Large intestine (tissue), 12 donors: ENCODE measurements at places on chromosomes 1 and 21. TPM values are rescaled to one million over a fixed set of nuclear protein-coding genes. Genes with fewer than 3 reads are reported as not detected.

DNA sequence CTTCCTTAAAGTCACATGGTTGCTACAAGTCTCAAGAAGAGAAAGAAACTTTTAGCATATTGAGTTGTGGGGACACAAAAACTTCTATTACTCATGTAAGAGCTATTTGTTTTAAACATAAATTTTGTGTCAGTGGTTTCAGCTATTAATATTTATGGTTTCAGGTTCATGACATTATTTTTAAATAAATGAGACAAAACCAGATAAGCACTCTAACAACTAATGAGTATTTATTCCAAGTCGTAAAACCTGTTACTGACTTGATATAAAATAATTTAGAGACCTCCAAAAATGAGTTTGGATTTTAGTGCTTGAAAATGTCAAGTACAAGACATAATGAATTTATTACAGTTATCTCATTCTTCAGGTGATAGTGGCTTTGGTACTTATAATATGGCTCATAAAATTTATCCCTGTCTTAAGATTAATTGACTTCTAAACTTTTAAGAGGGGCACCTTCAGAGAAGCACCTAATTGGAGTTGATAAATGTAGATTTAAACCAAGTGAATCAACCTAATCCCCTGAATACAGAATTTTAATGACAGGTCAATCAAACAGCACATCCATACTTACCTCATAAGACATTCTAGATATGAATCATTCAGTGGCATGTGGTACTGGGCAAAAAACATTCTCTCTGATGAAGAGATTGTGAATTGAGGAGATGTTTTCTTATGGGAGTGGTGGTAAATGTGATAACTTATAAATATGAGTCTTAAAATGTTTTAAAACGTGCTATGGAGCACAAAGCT, 167.7 kb upstream of the PTGFR start:
- H3K4me3 ChIP-seq = no peak overlapping the region
- no peak overlapping the region for H3K27ac ChIP-seq
- no peaks in the 10 kb centered on the region for H3K4me1 ChIP-seq

GRCh38 chr1:48469616-48470480, 2.2 kb downstream of the SPATA6 start:
- H3K27ac ChIP-seq = peak overlapping the region; percentile 31
- H3K27me3 ChIP-seq = no peaks in the 10 kb centered on the region
- peak; percentile 26 for DNase-seq
- no peaks in the 10 kb centered on the region for H3K36me3 ChIP-seq
- H3K4me3 ChIP-seq = no peak overlapping the region
- peaks cover 4% of the 10 kb centered on the region for H3K4me1 ChIP-seq

DNA sequence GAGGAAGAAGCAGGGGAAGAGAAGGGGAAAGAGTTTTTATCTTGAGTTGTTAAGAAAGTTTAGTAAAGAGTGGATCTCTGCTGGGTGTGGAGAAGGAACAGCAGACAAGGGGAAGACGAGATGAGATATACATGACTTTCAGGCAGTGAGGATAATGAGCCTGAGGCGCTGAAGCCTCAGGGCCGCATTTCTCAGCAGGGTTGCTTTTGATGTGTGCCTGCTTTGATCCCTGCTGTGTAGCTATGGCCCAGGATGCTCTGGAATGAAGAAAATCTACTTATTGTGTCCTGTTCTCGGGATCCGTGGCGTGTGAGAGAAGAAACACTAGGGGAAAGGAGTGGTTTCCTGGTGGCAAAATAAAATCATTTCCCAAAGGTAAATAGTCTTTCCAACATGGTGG, 15.1 kb upstream of the RPE65 start:
- DNase-seq = no peak
- no peak overlapping the region for H3K27ac ChIP-seq
- no peaks in the 10 kb centered on the region for H3K27me3 ChIP-seq
- no peaks in the 10 kb centered on the region for H3K4me1 ChIP-seq

GRCh38 chr1:26772687-26773086, 15.1 kb upstream of the PIGV start:
- DNase-seq = no peak
- no peaks in the 10 kb centered on the region for H3K27me3 ChIP-seq
- H3K27ac ChIP-seq = no peak overlapping the region
- H3K36me3 ChIP-seq = peaks cover 98% of the 10 kb centered on the region
- peaks cover 13% of the 10 kb centered on the region for H3K4me1 ChIP-seq

DNA sequence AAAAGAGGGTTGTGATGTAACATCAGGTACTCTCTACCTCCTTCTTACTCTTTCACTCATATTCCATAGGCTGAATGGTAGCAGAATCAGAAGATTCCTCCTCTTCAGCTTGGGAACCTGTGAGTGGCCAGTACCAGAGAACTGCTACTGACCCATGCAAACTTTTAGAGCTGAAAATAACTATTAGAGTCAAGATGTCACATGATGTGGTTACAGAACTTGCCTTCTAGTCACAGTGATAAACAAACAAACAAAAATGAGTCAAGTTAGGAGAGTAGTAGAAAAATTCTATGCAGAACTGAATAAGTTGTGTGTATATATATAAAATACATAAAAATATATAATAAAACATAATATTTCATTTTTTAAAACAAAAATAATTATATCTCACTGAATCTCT, 47.6 kb upstream of the RGS1 start:
- H3K4me3 ChIP-seq = no peak overlapping the region
- no peak for DNase-seq
- no peaks in the 10 kb centered on the region for H3K36me3 ChIP-seq
- H3K4me1 ChIP-seq = no peaks in the 10 kb centered on the region
- no peak overlapping the region for H3K27ac ChIP-seq

DNA sequence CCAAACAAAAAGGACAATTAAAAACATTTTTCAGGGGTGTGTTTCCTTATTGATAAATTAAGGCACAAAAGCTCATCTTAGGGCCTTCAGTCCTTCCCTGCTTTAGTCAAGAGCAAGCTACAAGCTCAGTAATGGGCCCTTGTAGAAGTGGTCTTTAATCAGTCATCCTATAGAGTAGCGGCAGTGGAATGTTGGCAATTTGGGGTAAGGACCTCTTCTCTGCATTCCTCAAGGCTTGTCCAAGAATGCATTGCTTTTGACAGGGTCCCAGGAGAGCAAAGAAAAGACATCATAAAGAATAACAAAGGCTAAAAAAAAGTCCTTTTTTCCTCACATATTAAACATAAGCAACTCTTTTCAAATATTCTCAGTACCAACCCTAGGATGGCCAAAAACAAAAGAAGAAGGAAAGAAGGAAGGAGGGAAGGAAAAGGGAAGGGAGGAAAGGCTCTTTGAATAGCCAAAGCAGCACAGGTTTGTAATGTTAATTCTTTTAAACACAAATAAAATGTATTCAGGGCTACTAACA, 27.3 kb upstream of the CAMK1G start:
- H3K4me1 ChIP-seq = peaks cover 7% of the 10 kb centered on the region
- H3K27ac ChIP-seq = no peak overlapping the region
- H3K27me3 ChIP-seq = no peaks in the 10 kb centered on the region
- no peak for DNase-seq
- H3K4me3 ChIP-seq = no peak overlapping the region

The SMCP gene
- polyA plus RNA-seq = not detected

The SLC25A34 gene
- polyA plus RNA-seq = 2.7 TPM

GRCh38 chr1:158145173-158145719, 35.4 kb upstream of the CD1D start:
- H3K36me3 ChIP-seq = no peaks in the 10 kb centered on the region
- H3K27me3 ChIP-seq = no peaks in the 10 kb centered on the region
- H3K27ac ChIP-seq = no peak overlapping the region
- H3K4me1 ChIP-seq = peaks cover 4% of the 10 kb centered on the region
- no peak for DNase-seq
- H3K4me3 ChIP-seq = no peak overlapping the region

The EFNA1 gene
- 96.1 TPM for polyA plus RNA-seq

DNA sequence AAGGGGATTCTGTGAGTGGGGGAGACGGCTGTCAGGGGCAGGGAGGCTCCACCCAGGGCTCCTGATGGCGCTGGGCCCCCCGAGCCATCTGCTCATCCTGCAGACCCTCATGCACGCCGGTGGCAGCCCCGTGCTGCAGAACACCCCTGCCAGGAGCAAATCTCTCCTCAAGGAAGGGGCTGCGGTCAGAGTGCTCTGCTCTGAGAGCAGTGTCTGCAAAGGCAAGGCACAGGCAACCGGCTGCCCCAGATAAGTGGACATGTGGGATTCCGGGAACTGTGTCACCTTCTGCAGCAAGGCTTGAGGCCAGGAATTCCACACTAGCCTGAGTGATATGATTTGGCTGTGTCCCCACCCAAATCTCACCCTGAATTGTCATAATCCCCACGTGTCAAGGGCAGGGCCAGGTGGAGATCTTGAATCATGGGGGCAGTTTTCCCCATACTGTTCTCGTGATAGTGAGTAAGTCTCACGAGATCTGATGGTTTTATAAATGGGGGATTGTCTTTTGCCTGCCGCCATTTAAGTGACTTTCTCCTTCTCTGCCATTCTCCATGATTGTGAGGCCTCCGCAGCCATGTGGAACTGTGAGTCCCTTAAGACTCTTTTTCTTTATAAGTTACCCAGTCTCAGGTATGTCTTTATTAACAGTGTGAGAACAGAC, 101.0 kb downstream of the PDE9A start:
- no peak overlapping the region for H3K4me3 ChIP-seq
- H3K4me1 ChIP-seq = peaks cover 1% of the 10 kb centered on the region
- H3K36me3 ChIP-seq = peaks cover 34% of the 10 kb centered on the region
- no peaks in the 10 kb centered on the region for H3K27me3 ChIP-seq

- peaks cover 70% of the 10 kb centered on the region for H3K36me3 ChIP-seq
- DNase-seq = no peak
- H3K27me3 ChIP-seq = no peaks in the 10 kb centered on the region
- no peaks in the 10 kb centered on the region for H3K4me1 ChIP-seq
- H3K4me3 ChIP-seq = no peak overlapping the region
These were observed 24.6 kb downstream of the LRRC41 start for GRCh38 chr1:46278807-46279206.

The ZBTB7B gene
- polyA plus RNA-seq = 45.1 TPM

The EXO1 gene
- polyA plus RNA-seq = 5.3 TPM

GRCh38 chr1:9600861-9601834, 12.4 kb downstream of the TMEM201 start:
- no peak overlapping the region for H3K27ac ChIP-seq
- no peak overlapping the region for H3K4me3 ChIP-seq
- H3K27me3 ChIP-seq = no peaks in the 10 kb centered on the region
- DNase-seq = no peak

The CHODL gene
- 1.2 TPM for polyA plus RNA-seq

The ST6GALNAC3 gene
- 18.0 TPM for polyA plus RNA-seq

- no peak for DNase-seq
- H3K27ac ChIP-seq = peak overlapping the region; percentile 8
- no peak overlapping the region for H3K4me3 ChIP-seq
- no peaks in the 10 kb centered on the region for H3K27me3 ChIP-seq
- no peaks in the 10 kb centered on the region for H3K36me3 ChIP-seq
These were observed 148.9 kb upstream of the IRF2BP2 start for GRCh38 chr1:234758851-234759250.

- no peak overlapping the region for H3K27ac ChIP-seq
- H3K4me3 ChIP-seq = no peak overlapping the region
- no peak for DNase-seq
- no peaks in the 10 kb centered on the region for H3K36me3 ChIP-seq
These were observed 197.2 kb downstream of the C1orf94 start for GRCh38 chr1:34373912-34374311.

The C1orf210 gene
- polyA plus RNA-seq = 46.2 TPM

The CFAP107 gene
- polyA plus RNA-seq = 0.03 TPM
